ENCODE measurements at places on chromosomes 16 and 17.

- no peak for DNase-seq
Observed at GRCh38 chr17:65231662-65232335, 94.6 kb downstream of the RGS9 start.

DNA sequence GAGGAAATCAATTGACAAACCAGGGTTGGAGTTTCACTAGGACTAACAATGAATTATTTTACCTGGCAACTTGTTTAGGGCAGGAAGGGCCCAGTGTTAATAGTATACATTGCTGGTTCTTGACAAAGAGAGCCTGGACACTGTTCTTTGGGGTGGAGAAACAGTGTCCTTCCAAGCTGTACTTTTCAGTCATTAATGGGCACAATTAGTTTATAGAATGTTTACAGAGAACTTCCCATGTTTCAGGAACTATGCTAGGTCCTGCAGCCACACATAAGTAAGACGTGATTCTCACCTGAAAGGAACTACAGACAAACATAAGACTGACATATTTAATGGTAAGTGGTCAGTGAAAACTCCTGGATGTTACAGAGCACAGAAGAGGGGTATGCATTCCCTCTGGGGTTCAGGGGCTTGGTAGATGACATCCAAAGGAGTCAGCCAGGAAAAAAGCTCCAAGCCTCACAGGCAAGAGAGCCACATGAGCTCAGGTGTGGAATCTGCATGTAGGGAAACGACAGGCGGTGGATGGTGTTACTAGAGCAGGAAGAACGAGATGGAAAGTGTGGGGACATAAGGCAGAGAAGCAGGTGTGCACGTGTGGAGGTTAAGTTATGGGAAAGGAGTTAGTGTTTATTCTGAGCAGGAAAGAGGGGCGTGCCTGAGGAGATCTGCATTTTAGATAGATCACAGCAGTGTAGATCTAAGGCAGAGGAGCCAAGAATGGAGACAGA lies 3.8 kb upstream of the DYNLL2 start:
- no peak for DNase-seq

DNA sequence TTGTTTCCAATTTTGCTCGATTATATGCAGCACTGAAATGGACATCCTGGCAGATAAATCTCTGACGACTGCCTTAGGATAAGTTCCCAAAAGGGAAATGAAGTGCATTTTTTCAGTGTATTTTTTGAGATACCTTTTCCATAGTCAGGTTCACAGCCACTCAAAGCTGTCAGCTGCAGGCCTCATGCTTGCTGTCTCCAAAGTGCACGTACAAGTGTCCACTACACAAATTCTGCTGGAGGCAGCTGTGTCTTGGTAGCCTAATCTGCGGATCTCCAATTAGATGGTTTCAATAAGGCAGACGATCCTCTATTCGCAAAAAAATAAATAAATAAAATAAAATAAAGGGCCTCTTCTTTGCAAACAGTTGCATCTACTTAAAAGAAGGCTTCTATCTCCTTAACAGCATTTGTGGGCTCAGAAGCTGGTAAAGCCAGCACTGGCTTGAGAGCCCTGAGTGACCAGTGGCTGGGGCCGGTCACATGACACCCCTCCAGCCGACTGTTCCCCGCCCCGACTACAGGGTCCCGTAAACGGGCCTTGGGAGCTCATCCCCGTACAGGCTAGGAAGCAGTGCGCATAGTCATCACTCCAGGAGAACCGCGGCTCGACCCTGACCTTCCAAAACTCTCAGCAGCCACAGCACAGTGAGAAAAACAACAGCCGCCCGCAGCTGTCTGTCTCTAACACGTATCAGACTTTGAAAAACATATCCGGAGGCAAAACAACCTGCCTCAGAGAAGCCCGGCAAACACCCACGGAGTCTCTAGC lies 18.8 kb downstream of the RPH3AL start:
- DNase-seq: no peak

GRCh38 chr17:33674685-33675084 lies 381.6 kb upstream of the ASIC2 start:
- no peak for DNase-seq

DNA sequence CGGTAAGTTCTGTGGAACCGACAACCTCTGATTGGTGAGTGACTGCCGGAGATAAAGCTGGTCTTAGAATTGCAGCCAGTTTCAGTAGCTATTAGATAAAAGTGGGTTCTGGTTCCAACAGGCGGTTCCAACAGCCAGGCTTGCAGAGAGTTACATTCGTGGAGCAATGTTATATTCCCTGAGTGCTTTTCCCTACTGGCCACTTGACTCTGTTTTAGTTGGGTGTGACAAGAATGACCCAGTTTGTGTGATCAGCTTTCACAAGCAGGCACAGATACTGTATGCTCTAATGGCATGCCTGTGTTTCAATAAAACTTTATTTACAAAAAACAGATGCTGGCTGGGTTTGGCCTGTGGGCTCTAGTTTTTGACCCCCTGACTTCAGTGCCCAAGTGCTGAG lies 196.6 kb downstream of the SNX29 start:
- no peak for DNase-seq

GRCh38 chr16:82185012-82185411 lies 15.0 kb upstream of the MPHOSPH6 start:
- DNase-seq: no peak

DNA sequence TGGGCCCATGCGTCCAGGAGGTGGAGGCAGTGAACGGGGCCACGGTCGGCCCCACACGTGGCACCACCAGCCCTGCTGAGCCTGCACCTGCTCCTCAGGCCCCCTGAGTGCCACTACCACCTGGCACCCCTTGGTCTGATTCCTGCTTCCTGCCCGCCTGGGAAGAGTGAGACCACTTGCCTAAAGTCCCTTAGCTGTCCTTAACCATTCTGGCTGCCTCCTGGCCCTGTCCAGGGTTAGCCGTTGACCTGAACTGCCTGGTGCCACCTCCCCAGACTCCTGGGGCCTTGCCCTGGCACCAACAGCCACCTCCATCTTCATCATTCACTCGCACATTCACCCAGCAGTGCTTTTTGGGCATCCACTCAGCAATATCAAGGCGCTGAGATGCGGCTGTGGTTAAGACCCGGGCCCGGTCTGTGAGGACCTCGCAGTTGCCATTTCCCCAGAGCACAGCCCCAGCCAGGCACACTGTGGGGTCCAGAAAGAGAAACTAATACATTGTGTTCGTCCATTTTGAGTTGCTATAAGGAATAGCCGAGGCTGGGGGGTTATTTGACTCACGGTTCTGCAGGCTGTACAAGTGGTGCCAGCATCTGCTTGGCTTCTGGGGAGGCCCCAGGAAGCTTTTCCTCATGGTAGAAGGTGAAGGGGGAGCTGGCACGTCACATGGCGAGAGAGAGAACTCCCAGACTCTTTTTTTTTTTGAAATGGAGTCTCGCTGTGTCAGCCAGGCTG lies 318.4 kb downstream of the SEC14L1 start:
- no peak for DNase-seq

DNA sequence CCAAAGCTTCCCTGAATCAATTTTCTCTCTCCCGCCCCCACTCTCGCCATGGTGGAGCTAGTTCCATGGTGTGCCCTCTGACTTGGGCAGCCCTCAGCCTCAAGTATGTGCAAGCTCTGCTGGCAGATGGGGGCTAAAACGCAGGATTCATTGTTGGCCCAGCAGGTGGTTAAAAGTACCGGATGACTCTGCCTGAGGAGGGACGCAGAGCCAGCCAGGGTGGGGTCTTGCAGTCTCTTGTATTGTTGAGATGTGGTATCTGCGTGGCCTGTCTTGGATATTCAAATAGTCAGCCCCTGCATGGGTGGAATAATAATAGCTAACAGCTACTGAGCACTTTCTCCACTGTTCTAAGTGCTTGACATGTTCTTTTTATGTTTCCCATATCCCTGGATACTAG lies 36.7 kb upstream of the CPNE2 start:
- no peak for DNase-seq

DNA sequence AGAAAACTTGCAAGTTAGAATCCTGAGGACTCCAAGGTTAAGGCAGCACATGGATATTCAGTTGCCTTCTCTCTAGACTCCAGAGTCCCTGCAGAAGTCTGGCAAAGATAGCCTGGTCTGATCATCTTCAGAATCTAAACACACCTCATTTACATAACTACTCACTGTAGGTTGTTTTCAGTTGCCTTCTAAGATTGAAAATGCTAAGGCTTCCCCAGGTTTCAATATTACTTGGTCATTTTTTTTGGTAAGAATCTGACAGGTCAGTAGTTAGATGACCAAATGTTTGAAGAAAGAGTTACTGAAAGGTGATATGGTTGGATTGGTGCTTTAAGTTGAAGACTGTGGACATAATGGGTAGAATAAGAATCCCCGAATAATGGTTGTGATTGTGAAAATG lies 205.4 kb upstream of the KCNJ16 start:
- DNase-seq: no peak

DNA sequence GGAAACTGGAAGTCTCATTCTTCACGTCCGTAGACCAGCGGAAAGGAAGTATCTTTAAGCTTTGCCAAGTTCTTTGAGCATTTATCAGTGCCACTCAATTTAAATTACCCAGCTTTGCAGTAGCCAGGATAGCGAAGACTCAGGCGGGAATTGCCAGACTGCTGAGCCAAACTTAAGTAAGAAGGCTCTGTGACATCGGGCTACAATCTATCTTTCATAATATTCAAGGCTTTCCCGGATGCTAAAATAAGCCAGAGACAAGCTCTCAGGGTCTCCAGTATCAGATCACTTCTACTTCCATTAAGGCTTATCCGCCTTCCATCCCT lies 436 bp upstream of the BRIP1 start:
- DNase-seq: no peak

- DNase-seq: no peak
Observed at GRCh38 chr16:90001761-90002503, 17.3 kb downstream of the DBNDD1 start.

GRCh38 chr16:22665048-22665797 lies 148.7 kb upstream of the HS3ST2 start:
- DNase-seq: no peak

DNA sequence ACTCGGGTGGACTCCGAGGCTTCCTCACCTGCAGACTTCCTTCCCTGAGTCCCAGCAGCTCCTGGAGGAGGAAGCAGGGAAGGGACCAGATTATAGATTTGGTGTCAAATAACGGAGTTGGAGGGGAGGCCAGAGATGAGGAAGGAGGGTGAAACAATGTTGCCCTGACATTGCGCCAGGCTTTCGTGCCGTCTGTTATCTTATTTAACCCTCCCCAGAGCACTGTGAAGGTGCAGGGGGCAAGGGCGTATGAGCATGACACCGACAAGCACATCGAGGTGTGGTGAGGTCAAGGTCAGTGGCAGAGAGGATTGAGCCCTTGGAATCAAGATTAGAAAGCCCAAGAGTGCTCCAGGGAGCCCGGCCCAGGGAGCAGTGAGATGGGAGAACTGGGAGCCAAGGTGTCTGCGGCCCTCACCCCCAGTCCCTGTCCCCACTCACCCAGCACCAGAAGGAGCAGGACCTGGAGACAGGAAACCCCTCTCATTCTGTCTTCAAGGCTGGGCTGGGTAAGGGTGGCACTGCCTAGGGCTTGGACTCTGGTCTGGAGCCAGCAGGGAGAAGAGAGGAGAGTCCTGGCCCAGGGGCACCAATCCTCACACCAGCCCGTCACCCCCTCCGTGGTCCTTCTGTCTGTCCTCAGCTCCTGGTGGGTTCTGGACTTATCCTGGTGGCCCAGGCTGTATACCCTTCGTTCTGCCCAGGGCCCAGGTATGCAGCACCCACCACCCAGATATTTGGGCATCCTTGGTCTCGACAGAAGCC lies 1.1 kb downstream of the PRSS33 start:
- DNase-seq: no peak

DNA sequence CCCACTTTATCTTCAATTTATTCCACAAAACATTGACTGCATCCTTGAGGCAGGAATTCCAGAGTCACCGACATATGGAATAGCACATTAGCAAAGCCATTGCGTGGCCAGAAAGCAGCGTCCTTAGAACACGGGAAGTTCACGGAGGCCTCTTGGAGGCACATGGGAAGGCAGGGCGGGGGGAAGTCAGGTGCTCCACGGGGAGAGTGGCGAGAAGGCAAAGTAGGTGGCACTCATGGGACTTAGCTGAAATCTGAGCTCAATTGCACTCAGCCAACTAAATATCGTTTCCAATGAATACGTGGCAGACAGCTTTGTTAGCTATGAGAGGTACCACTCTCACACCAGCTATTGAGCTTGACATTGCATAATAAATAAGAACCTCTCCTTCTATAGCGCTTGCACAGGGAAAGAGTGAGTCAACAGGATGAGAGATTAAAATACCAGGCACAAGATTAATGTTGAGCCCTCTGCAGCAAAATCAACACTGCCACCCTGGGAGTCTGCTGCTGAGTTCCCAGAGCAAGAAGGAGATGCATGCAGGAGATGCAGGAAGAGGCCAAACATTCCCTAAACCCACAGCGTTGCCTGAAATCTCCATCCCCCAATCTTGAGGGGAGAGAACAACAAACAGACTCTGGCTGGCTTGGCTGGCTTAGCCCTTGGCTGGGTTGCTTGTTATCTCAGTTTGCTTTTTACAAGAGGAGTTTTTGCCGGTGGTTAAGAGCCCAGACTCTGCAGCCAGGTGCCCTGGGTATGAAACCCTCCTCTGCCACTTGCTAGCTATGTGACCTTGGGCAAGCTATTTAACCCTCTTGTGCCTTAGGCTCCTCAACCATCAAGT lies 28.8 kb downstream of the ABCC12 start:
- DNase-seq: no peak

DNA sequence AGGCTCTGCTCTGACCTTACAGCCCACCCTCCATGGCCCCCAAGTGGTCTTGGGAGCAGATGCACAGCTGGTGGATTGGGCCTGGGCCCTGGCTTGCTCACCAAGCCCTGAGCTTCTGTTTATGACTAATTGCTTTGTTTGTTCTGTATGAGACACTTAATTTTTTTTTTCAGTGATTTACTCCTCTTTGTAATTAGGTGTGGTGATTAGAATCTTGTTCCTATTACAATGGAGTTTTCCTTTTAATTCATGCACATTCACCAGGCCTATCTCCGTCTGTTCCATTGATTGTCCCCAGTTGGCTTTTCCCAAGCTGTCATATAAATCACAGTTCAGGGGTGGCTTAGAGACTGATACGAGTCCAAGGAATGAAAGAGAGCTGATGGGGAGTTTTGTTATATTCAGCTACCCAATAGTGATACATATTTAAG lies 242.3 kb downstream of the CCDC182 start:
- no peak for DNase-seq

Data from activated gamma-delta T cell (primary cell).